Naive thymus-derived CD8-positive, alpha-beta T cell (primary cell): ENCODE measurements at places on chromosomes 1 and 21. TPM values are rescaled to one million over a fixed set of nuclear protein-coding genes. Genes with fewer than 3 reads are reported as not detected.

The HMCN1 gene
- total RNA-seq = 0.26 TPM

The NBPF10 gene
- 1.7 TPM for total RNA-seq

The B4GALT2 gene
- total RNA-seq = 0.83 TPM

The HFM1 gene
- not detected for total RNA-seq

The TDRD5 gene
- total RNA-seq = not detected

The GPR157 gene
- total RNA-seq = 5.4 TPM

The SIM2 gene
- total RNA-seq = not detected

The CORT gene
- 0.44 TPM for total RNA-seq

The CD5L gene
- not detected for total RNA-seq

GRCh38 chr1:200629876-200630514 lies 9.4 kb upstream of the KIF14 start:
- no peak for DNase-seq

- DNase-seq = peak; percentile 45
Measured at GRCh38 chr21:45136927-45137611, 62.7 kb downstream of the ADARB1 start.

- DNase-seq = no peak
Measured at GRCh38 chr1:160367934-160368923, 1.4 kb downstream of the NHLH1 start.

GRCh38 chr1:17161926-17162800 lies 42.8 kb upstream of the PADI1 start:
- no peak for DNase-seq

DNA sequence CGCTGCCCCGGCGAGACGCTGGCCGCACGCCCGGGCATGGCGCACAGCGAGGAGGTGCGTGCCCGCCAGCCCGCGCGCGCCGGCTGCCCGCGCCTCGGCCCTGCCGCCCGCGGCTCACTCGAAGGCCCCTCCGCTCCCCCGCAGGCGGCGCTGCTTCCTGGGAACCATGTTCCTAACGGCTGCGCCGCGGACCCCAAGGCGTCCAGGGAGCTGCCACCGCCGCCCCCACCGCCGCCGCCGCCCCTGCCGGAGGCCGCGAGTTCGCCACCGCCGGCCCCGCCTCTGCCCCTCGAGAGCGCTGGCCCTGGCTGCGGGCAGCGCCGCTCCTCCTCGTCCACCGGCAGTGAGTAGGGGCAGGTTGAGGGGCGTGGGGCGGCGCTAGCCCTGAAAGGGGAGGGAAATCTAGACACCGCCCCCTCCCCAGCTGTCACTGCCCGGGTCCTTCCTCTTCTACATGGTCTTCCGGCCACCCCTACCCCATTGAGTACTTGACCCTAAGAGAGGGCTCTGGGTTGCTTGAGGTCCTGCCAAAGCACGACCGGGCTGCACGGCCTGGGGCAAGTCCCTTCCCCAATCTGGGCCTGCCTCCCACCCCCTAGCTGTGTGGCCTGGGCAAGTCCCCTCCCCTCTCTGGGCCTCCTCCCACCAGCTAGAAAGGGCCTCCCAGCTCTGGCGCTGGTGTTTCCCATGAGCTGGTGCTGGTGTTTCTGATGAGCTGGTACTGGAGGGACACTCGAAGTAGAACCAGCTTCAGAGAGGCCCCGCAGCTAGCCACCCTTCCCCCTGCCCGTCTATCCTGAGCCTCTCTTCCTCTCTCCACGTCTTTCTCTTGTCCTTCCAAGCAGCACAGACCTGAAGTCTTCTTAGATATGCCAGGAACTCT lies 17.0 kb downstream of the TNFRSF25 start:
- no peak for DNase-seq

GRCh38 chr1:178689769-178690168 lies 35.3 kb upstream of the RALGPS2 start:
- DNase-seq = no peak

GRCh38 chr1:230463326-230463725 lies 37.2 kb upstream of the PGBD5 start:
- DNase-seq = no peak

- no peak for DNase-seq
Measured at GRCh38 chr21:31367801-31368200, 23.7 kb upstream of the TIAM1 start.

GRCh38 chr1:186498695-186499389 lies 37.9 kb upstream of the PDC start:
- no peak for DNase-seq

DNA sequence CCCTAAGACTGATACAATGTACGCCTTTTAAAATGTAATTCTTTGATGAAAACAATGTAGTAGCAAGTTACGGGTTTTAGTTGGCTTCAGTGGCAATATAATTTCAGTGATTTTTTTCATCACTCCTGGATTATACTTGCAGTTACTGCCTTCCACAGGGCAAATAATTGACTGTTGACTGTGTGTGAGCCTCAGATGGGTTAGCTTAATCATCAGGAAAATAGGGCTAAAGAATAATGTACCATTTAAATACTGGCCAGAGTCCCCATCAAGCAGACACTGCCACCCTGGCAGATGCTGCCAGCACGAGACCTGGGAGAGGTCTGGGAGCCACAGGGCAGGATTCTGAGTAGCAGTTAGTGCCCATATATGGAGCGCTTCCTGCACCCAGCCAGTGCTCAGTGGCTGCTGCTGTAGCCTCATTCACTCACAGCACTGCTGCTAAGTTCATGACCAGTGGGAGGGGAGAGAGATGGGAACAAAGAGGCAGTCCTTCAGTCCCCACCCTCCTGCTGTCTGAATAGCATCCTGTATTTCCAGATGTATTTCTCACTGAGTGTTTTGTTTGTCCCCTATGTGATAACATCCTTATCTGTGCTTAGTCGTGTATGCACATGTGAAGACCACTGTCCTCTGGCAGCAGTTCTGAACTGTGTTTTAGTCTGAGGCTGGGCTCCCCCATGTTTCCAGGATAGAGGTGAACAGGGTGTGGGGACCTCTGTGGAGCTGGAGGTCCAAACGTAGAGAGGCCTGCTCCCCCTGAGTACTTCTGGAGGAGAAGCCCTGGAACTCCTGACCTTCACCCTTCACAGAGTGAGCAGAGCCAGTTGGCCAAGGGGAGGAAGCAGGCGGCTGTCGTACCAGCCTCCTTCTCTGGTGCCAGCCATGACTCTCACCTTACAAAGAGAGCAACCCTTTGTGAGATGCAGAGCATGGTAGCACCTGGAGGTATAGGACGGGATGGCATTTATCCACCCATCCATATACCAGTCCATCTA lies 80.4 kb downstream of the ADARB1 start:
- DNase-seq = no peak

- no peak for DNase-seq
Measured at GRCh38 chr1:17207046-17207445, 2.1 kb downstream of the PADI1 start.

GRCh38 chr1:110612060-110612745 lies 6.0 kb upstream of the KCNA2 start:
- DNase-seq = no peak

DNA sequence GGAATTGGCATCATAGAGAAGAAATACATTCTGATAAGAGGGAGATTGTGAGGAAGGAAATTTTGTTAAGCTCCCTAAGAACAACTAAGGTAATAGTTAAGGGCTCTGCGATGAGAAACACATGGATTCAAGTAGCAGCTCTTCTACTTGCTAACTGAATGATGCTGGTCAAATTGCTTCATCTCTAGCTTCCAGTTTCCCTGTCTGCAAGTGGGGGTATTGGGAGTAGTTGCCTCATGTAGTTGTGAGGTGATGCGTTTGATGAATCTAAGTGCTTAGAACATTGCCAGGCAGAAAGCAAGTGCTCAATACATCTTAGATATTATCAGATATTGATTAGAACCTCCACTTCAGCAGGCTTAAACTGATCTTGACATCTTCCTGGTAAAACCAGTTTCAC lies 84.8 kb downstream of the CD58 start:
- DNase-seq = no peak

- no peak for DNase-seq
Measured at GRCh38 chr1:107220036-107220435, 79.2 kb downstream of the NTNG1 start.

- peak; percentile 65 for DNase-seq
Measured at GRCh38 chr1:114979278-114979891, 50.2 kb upstream of the TSHB start.

DNA sequence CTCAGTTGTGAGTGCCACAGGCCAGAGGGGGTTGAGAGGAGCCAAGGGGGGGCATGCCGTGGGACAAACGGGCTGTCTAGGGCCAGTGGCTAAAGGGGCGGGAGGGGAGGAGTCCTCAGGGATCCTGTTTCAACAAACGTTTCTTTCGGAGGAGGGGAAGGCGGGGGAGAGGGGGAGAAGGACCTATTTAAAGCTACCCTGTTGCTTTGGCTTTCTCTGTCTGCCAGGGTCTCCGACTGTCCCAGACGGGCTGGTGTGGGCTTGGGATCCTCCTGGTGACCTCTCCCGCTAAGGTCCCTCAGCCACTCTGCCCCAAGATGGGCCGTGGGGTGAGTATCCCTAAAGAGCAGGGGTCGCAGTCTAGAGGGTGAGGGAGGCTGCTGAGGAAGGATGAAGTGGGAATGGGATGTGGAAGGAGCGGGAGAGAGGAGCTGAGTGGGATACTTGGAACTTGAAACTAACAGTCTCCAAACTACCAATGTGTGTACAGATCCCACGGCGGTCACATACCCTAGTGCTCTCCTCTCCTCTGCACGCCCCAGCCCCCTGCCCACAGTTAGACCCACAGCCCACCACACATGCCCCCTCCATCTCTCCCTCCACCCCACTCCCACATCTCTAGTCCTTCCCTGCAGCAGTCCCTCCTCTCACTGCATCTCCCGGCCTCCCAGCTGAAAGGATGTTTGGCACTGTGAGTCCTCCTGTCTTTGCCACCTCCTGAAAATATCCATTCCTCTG lies at the start of gene ATP1A2:
Gene ATP1A2 (plus strand): TSS at position 215 of the 738 bp plus-strand sequence. CDS start 103 bp downstream, at position 318.
- no peak for DNase-seq

DNA sequence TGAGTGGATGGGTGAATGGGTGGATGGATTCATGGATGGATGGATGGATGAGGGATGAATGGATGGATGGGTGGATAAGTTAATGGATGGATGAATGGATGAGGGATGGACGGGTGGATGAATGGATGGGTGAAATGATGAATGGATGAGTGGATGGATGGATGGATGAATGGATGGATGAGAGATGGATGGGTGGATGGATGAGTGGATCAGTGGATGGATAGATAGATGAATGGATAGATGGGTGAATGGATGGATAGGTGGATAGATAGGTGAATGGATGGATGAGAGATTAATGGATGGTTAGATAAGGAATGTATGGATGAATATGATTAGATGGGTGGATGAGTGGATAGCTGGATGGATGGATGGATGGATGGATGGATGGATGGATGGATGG lies 313.5 kb downstream of the NPHP4 start:
- no peak for DNase-seq

DNA sequence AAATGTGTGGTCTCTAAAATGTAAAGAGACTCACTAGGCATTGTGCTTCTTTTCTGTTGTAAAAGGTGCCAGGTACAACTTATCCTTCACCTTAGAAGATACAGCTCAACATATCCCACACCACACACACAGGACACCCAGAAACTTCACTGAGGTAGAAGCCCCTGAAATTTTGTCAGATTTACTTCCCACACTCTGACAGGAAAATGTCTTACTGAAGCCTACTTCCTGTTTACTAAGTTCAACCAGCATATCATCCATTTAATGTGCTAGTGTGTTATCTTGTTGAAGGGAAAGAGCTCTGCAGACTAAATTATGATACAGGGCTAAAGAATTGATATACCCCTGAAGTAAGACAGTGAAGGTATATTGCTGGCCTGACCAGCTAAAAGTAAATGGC lies 39.9 kb upstream of the INSL5 start:
- DNase-seq = peak; percentile 20

DNA sequence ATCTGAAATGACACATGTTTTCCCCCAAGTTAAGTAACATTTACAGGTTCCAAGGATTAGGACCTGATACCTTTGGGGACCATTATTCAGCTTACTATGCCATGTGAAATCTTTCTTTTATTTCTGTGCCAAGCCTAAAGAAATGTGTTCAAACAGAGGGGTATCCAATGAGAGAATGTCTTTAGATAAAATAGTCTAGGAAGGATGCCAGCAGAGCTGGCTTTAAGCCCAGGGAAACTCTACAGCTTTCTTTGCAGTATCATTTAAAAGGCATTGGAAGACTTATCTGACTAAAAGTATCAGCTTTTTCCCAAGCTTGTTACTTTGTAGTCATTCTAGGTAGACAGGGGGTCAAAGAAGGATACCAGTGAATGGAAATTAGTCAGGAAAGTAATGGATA lies 860.4 kb downstream of the PLA2G4A start:
- DNase-seq = no peak

DNA sequence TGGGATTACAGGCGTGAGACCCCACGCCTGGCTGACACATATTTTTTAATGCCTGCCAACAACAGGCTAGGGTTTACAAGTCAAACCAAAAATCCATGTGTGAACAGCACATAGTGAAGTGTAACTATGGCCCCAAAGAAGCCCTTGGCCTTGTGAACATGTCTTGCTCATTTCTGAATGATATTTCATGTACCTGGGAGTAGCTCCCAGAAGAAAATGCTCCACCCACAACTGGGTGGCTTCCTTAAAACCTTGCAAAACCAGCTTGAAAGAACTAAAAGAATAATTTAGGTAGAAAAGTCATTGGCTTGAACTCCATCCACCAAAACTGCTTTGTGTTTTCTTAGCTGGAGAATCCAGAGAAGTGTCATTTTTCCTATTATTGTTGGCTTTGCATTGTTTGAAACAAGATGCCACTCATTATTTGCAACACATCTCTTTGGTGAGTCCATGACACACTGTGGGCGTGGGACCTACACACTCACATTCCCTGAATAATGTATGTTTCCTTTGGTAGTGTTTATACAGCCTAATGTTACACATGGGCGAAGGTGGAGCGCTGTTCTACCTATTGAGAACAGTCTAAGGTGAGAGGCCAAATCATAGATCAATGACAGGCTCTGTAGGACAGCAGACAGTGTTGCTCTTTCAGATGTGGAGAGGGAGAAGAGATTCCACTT lies 28.5 kb upstream of the SDE2 start:
- DNase-seq = no peak

- DNase-seq = no peak
Measured at GRCh38 chr1:6779089-6779805, 6.0 kb upstream of the CAMTA1 start.

GRCh38 chr21:26506956-26507355 lies 66.1 kb downstream of the CYYR1 start:
- DNase-seq = no peak

DNA sequence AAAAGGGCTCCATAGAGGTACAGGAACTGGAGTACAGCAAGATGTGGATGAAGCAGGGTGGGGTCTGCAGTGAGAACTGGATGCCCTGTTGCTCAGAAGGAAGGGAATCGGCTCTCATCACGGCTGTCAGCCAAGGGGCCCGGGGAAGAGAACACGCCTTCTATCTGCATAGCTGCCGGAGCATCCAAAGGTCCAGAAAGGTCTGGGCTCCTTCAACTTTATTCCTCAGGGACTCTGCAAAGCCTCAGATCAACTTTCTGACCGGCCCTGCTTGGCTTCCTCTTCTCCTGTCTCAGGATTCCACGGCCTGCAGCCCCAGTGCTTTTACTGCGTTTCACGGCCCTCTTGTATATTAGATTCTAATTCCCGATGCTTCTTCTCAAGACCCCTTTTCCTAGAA lies 34.8 kb downstream of the KRTAP19-8 start:
- no peak for DNase-seq

GRCh38 chr1:240351690-240352089 lies 260.0 kb downstream of the FMN2 start:
- no peak for DNase-seq

GRCh38 chr1:30586671-30587070 lies 136.7 kb downstream of the MATN1 start:
- no peak for DNase-seq
